BJ (cell line): ENCODE measurements at places on chromosomes 2 and 18.

DNA sequence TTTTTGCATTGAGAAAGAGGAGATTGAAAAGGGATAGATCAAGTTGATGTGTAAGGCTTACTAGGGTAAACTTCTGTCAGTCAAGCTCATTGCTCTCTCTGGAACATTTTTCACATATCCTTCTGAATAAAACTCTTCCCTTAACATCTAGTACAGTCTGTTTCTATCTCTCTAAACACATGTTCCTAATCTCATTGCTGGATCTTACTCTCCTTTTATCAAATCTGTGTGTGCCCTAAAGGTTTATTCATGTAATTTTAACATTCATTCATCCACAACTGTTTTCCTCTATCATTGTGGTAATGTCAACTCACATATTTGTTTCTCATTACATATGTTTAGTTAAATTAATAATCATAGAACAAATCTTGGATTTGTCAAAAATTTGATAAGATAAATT is 277.9 kb upstream of the GULP1 start:
- no peak for DNase-seq

DNA sequence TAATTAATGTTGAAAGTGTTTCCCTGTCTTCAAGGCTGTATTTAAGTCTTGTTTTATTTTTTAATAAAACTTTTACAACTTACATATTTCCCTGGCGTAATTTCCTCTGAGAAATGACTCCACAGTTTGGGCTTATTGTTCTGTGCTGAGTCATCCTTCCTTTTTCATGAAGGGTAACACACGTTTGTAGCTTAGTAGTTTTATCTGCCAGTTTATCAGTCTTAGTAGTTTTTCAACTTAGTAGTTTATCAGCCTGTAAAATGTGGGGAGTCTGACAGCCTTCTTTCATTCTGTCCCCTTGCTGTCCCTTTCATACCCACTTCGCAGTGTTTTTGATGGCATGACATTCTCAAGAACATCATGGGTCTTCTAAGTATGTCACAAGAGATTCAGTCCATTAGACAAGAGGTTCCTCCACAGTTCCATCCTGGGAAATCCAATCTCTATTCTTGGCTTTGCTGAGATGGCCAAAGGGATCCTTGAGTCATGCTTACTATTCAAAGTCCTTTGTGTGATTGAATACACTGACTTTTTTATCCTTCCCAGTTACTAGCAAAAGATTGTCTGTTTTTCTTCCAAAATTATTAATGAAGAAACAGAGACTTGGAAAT is 60.0 kb upstream of the SGPP2 start:
- DNase-seq = no peak

DNA sequence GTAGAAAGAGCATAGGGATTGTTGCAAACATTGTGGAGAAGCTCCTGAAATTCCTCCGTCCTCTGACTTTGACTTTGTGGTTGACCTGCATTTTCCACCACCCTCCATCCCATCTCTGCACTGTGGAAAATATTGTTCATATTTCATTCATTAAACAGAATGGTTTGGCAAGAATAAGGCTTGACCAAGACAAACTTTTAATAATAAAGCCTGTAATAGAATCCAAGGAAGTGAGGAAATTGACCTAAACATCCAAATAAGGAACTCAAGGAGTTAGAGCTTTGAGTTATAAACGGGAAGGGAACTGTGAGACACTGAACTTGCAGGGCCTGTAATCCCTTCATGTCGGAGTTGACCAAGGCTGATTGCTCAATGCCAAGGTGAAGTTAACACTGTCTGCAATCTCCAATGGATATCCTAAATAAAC is 115.2 kb downstream of the GFPT1 start:
- no peak for DNase-seq

DNA sequence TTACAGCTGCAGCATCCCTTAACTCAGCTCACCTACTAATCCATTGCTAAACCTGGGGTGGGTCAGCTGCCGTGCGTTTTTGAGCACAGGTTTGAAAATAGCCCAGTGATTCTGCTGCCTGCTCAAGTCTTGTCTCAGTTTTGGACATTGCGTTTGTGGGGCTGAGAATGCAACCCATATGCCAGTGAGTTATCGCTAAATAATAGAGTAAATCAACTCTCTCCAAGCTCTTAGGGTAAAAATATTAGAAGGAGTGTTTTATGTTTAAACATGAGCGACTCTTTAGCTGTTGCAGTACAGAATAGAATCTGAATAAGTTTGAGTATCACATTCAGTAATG is 2.1 kb downstream of the TSHZ1 start:
- no peak for DNase-seq

DNA sequence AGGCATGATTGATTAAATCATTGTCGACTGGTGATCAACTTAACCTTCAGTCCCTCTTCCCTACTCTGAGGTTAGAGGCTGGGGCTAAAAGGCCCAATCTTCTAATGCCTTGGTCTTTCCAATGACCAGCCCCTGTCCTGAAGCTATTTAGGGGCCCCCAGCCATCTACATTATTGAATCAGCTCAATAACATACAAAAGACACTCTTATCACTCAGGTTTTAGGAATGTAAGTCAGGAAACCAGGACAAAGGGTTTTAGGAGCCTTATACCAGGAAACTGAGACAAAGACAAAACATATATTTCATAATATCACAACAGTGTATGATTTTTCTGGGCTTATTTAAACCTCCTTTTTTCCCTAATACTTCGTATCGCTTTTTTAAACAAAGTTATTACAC is 198.6 kb downstream of the RNF152 start:
- DNase-seq = no peak

GRCh38 chr2:8576525-8577167 is 105.2 kb upstream of the ID2 start:
- no peak for DNase-seq

- no peak for DNase-seq
Observed at GRCh38 chr2:195356026-195356425, 301.0 kb upstream of the SLC39A10 start.

GRCh38 chr2:6237039-6237660 is 545.0 kb downstream of the SOX11 start:
- DNase-seq = no peak

GRCh38 chr18:61322265-61322873 is 10.9 kb upstream of the CDH20 start:
- DNase-seq = no peak

- no peak for DNase-seq
Observed at GRCh38 chr2:187526792-187527191, 27.4 kb downstream of the TFPI start.

DNA sequence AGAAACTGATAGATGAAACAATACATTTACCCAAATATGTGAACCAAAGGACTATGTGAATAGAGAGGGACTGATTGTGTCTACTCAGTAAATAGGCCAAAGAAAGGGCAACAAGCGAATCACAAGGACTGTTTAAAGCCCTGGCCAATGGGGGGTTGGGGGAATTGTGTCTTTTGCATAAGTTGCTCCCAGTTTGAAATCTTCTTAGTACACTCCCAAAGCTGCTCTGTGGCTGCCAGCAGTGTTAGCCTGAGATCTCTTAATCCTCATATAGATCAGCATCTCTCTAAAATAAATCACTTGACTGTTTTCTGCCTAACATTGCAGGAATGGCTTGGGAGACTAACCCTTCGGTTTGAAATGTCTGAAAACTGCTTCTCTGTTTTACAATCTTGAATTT is 236.4 kb downstream of the PLCL1 start:
- no peak for DNase-seq

- DNase-seq = no peak
Observed at GRCh38 chr2:236156860-236157194, 11.4 kb downstream of the GBX2 start.

DNA sequence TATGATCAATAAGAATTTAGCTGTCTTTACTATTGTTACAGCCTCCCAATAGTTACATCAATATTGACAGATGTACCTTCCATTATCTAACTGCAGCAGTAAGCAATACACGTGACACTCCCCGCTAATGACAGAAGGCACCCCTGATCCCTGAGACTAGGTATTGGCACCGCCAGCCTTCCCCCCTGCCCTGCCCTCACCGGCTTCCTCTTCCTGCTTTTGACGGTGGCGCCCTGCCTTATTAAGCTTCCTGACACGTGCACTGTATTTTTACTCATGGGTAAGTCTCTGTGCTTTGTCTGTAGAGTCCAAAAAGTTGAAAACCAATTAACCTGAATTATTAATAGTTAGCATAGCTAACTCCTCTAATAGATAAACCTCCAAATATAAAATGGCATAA is 223.5 kb downstream of the EIPR1 start:
- no peak for DNase-seq

DNA sequence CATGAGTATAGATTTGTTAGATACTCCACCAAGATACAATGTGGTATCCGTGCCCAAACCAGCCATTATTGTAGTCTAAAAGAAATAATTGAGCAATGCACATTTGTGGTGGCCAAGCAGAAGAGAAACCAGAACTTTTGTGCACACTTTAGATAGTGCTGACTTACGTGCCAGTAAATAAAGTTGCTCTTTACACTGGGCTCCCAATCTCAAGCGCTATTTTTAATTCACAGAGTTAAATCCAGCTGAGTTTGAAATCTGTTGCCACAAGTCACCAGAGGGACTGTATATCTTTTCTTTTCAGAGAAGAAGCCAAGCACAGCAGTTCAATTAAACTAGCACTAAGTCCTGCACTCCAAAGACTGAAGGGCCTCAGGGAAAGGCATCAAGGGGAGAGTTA is 680.4 kb downstream of the TDRD15 start:
- no peak for DNase-seq

- no peak for DNase-seq
Observed at GRCh38 chr2:167652401-167652800, 595.0 kb downstream of the STK39 start.

DNA sequence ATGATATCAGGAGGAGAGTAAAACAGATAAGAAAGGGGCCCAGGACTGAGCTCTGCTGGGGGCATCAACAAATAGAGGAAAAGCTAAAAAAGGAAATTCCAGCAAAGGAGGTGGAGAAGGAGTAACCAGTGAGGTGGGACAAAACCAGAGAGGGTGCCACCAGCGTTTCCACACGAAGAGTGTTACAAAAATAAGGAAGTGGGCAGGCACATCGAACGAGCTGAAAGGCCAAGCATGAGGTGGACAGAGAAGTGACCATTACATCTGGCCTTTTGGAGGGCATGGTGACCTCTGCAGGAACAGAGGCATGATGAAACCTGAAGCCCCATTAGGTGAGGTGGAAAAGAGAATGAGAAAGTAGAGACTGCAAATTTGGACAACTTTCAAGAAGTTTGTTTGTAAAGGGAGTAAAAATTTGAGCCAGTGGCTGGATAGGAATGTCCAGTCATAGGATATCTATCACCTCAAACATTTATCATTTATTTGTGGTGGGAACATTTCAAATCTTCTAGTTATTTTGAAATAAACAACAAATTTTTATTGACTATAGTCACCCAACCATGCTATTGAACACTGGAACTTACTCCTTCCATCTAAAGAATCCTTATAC is 18.4 kb upstream of the VIT start:
- no peak for DNase-seq

DNA sequence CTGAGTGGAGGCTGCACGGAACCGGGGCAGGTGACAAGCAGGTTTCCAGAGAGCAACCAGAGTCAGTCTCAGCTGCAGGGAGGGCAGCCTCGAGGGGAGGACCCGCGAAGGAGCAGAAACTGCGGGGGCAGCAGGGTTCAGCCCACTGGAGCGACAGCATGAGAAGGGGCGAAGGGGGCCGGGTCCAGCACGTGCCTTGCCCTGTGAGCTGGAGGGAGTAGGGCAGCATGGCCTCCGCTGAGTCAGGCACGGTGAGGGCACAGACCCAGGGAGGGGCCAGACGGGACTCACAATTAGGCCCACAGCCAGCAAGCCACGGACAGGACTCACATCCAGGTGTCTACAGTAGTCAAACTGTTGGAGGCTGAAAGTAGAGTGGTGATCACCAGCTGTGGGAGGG is 22.7 kb upstream of the ATP9B start:
- no peak for DNase-seq

DNA sequence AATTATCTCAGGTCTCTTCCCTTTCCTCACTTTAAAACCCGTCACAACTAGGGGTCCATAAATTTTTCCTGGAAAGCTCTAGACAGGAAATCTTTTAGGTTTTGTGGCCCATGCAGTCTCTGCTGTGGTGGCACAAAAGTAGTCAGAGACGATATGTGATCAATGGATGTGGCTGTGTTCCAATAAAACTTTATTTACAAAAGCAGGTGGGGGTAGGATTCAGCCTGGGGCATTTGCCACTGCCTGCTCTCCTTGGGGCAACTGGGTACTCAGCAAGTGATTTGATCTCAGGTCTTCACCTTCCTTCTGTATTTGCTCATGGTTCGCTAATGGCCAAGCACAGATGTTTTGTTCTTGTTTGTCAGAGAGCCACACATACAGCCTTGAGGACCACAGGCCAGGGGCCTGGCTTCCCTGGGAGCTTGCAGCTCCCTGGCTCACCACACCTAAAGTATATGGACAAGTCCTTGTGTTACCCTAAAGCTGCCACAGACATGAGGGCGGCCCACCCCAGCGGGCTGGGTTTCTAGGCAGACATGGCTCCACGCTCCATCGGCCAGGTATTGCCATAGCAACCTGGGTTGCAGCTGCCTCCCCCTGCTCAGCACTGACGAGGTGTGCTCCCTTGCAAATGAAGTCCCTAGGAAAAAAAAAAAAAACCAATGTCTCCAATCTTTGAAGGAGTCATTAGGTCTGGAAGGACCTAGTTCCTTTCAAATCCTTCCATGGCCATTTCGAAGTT is 89.7 kb upstream of the YWHAQ start:
- DNase-seq = no peak

DNA sequence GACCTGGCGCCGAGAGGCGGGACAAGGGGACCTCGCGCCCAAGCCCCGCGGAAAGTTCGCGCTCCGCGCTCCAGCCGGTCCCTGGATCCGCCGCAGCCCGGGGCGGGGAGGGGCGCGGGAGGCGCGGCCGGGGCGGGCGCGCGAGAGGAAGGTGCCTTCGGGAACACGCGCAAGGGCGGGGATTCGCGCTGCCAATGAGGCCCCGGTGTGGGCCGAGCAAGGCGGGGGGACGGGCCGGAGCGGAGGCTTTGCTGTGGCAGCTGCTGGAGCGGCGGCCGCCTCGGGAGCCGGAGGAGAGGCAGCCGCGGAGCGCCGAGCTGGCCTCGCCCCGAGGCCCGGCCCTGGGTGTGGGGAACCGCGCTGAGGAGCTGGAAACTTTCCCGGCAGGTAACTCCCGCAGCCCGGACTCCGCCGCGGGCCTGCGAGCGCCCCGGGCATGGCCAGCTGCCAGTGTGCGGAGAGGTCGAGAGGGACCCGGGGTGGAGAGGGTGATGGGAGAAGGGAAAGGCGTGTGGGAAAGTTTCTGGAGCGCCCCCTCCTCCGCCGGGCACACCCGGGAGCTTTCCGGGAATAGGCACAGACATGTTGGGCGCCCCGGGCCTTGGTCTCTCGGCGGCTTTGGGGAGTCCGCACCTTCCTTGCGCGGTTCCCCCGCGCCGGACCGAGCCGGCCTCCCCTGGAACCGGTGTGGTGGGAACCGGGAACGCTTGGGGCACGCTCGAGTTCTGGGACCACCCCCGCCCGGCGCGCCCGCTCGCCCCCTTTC is at the start of gene TANC1:
TANC1 (plus strand) TSS at position 245 of the 766 bp plus-strand sequence. CDS start 97,271 bp downstream, outside the sequence.
- DNase-seq = peak; percentile 47

DNA sequence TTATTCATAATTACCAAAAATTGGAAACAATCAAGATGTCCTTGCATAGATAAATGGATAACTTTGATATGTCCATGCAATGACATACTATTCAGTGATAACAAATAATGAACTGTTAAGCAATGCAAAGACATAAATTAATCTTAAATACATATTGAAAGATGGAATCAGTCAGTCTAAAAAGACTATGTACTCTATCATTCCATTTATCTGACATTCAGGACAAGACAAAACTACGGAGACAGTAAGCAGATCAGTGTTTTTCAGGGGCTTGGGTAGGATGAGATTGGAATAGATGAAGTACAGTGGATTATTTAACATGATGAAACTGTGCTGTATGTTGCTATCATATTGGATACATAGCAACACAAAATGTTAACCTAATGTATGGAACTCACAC is 21.3 kb upstream of the ZNF804A start:
- DNase-seq = no peak
